ENCODE measurements at places on chromosomes 7 and 10.
A peak's percentile ranks its signal among the peaks of the same experiment; 100 is the strongest.

DNA sequence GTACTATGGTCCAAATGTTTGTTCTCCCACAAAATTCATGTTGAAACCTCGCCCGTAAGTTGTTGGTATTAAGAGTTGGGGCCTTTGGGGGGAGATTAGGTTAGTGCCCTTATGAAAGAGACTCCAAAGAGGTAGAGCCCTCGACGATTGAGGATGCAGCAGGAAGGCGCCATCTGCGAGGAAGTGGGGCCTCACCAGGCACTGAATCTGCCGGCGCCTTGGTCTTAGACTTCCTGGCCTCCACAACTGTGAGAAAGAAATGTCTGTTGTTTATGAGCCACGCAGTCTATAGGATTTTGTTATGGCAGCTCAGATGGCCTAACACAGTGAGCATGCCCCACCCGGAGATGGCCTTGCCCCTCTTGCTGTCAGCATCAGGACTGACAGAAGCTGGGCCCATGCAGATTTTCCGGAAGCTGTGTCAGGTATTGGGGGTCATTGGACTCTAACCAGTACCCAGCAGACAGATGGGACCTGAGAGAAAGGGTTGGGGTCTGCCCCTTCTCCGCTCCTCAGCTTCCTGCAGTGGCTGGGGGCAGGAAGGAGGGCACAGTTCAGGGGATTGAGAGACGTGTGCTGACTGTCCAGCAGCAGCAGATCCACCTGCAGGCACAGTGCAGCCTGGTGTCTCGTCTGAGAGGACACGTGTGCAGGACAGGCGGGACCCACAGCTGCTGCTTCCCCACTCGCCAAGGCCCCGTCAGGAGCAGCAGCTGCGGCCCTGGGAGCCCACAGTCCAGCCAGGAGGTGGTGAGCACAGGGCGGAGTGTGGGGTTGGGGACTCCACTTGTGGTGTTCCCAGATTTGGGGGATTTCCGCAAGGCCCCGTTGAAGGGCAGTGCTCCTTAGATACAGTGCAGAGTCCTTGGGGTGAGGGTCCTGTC, 47.8 kb downstream of the MGMT start:
- no peak for DNase-seq

DNA sequence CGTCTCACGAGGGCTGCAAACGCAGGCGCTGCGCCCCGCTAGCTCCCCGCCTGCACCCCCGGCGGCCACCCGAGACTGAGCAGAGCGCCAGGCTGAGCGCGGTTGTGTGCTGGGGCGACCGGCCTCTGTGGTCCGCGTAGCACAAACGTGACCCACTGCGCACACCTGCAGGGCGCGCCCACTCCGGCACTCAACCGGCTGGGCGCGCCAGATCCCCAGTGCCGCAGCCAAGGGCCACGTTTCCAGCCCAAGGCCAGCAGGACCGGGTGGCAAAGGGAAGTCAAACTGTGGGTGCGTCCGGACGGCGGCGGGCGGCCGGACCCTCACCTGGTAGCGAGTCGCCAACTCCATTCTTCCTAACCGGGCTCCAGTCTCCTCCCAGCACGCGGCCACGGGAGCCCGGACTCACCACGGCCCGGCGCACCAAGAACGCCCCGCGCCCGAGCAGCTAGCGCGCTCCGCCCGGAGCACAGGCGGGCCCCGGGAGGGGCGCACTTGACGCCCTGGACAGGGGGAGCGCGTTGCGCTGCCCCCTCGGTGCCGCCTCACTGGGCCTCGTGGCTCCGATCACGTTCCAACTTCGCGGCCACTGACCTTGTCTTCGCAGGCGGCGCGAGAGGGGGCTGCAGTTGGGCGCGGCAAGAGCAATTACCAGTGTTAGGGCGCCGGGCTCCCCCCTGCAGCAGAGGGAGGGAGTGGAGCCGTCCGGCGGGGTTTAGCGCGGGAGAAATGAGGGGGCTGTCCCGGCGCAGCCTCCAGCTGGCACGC, at the start of gene CDCA7L:
TSS of gene CDCA7L (minus strand) at position 446 of the 768 bp plus-strand sequence. CDS start at position 351, 95 bp downstream.
- DNase-seq, result peak; percentile 90

DNA sequence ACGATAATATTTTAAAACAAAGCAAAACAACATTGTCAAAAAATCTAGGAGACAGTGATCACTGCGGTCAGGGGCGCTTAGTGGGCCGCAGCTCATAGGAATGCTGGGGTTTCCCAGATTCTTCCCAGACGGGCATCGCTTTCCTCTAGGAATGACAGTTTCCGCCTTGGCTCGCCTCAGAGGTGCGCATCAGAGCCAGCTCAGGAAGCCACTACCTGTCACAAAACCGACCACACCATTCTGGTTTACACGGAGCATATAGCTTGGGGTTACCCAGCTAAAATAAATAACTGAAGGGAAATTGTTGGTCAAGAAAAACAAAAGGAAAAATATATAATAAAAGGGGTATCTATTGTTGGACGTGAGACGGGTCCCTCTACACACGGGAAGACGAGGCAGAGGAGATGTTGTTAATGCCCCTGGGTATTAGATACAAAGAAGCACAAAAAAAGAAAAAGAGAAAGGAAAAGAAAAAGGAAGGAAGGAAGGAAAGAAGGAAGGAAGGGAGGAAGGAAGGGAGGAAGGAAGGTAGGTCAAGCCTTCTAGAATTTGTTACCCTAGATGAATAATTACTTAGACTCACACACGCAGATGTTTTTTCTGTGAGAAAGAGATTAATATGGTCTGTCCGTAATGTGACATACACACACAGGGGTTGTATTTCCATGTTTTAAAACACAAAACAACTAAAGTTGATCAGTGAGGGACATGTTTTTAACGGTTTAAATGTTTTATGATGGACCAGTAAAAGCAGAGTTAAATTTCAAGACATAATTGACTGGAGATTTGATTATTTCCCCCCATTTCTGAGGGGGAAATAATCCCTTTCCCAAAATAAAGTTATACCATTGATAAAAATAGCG, 292.4 kb upstream of the NFE2L3 start:
- no peak for DNase-seq

DNA sequence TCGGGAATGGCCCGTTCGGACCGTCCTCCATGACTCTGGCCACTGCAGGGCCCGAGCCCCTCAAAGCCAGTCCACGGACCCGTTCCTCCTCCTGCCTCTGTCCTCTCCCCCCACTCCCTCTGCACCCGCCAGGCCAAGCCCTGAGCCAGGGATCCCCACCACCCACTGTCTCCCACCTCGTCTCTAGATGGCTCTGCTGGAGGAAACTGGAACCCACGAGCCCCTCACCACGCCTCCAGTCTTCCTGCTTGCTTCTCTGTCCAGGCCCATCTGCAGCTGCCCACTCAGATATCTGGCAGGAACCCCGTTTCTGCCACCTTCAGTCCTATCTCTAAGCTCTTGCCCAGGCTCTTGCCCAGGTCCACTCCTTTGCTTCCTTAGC, 24.3 kb downstream of the GRID2IP start:
- DNase-seq, result no peak

DNA sequence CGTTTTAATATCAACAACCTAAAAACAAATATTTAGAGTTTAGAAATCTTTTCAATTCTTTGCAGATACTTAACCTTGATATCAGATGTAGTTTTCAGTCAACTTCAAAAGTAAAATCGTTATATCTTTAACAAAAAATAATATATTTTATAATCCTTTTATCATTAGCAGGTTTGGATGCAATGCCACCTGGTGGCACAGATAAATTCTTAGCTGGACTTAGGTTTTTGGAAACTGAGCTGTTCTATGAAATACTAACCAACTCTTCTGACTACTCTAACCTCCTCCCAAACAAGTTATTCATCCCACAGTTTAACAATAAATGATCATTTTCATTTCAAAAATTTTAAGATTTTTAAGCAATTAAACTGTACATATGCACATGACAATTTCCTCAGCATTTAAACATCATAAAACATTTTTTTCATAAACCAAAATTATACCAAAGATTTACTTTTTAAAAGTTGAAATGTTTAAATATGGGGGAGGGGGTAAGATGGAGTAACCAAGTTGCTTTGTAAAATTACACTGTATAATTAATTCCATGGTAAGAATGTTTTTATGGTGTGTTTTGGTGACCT, 56.9 kb downstream of the HIBADH start:
- peak; percentile 54 for DNase-seq

- no peak for DNase-seq
Observed at GRCh38 chr7:101951757-101952156, 134.3 kb downstream of the CUX1 start.

- no peak for DNase-seq
Observed at GRCh38 chr7:123190109-123190831, 9.5 kb downstream of the SLC13A1 start.

DNA sequence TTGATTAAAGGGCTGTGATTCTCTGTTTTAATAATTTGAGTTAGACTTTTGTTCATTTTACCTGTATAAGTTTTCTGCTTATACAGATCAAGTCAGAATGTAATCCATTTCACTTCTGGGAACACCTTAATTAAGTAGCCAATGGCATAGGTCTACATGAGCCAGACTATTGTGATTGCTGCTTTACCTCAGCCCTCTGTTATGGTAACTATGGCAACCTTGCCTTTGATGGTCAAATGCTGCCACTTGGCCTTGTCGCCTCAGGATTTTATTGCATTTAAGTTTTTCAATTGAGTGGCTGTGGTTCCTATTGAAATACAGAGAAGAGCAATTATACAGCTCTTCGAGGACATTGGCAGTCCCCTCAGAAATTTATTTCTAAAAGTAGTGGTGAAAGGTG, 64.3 kb upstream of the TMEM106B start:
- peak; percentile 33 for DNase-seq

- DNase-seq, result no peak
Observed at GRCh38 chr10:89129911-89130310, 77.2 kb downstream of the CH25H start.

- no peak for DNase-seq
Observed at GRCh38 chr10:89134963-89135362, 72.2 kb downstream of the CH25H start.

DNA sequence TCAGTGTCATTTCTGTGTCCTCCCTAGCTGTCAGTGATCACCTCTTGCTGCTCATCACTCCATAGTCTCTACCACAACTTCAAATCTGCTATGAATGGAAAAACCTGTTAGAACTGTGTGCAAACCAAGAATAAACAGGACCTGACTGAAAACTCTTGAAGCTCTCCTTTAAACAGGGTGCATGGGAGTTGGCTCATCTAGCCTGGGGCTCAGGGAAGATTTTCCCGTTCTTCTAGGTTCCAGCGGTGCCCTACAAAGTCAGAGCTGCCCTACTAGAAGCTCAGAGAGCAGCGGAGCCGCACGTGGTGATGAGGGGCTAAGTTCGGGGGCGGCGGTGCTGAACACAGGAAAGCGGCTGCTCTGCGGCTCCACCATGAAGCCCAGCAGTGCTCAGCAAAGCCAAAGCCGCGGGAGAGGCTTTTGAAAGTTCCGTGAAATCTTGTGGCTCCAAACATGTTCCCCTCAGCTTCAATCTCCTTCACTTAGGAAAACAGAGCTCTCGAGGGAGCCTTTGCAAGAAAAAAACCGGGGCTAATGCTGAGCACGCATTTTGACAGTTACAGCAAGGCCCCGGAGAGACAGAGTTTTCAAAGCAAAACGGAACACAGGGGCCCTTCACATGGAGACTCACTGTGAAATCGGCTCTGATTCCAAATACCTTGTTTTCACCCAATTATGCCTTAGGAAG, 30.5 kb downstream of the RGS10 start:
- no peak for DNase-seq

GRCh38 chr10:119245272-119245671, 37.9 kb downstream of the GRK5 start:
- DNase-seq, result no peak

GRCh38 chr7:139119486-139119849, 9.9 kb upstream of the ZC3HAV1 start:
- no peak for DNase-seq

- no peak for DNase-seq
Observed at GRCh38 chr10:123689880-123690279, 23.7 kb downstream of the GPR26 start.

DNA sequence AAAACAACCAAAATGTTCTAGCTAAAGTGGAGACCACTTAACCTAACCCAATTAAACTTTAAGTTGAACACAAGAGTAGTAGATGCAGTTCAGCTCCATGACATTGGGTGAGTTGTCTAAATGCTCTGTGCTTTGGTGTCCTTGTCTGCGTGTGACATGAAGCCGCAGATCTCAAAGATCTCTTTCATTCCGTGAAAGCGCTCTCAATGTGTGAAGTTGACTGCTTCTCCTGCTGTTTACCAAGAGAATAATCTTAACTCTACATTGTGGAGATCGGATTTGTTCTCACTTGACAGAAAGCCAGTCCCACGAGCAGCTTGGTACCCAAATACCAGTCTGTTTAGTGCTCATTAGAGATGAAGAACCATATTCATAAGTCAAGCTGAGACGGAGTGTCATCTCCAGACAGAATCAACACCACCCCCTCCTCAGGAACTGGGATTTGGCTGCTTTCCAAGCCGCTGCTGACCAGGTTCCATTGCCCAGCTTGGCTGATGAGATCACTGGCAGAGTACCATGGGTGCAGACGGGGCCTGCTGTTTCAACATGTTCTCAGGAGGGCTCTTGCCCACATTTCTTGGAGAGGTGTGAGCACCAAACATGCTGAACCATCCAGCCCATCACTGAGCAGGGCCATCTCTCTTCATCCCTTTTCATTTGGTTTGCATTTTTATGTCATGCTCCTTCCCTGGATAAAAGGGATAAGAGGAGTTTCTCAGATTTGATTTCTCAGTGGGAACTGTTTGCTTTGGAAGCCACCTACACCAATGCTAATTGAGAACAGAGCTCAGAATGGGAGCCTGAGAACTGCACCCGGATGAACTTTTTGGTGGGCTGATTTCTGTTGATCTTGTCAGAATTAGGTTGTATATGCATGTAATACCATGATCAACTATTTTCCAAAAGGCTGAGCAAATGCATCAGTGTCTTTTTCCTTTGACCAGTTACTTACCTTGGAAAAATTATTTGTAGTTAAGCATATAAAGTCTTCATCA, 95.8 kb upstream of the AGBL3 start:
- DNase-seq, result no peak

- DNase-seq, result no peak
Observed at GRCh38 chr7:5780801-5781496, 514 bp downstream of the RNF216 start.

DNA sequence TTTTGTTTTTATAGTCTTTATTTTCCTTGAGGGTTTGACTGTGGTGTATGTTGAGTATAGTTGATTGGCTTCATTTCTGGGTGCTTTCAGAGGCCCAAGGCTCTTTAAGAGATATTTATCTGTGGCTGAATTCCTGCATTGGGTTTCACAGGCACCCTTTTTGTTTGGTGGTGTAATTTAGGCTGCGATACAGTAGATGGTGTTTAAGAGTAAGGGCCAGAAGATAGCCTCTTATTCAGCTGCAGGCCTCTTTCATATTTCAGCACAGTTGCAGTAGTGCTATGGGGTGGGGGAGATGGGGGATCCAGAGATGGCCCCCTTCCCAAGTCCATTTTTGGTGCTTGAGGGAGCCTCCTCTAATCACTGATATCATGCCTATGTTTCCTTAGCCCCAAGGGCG, 69.7 kb downstream of the MGAM2 start:
- DNase-seq, result no peak

- DNase-seq, result no peak
Observed at GRCh38 chr10:110058212-110058611, 50.4 kb downstream of the ADD3 start.

- no peak for DNase-seq
Observed at GRCh38 chr7:52838981-52839411, 196.4 kb upstream of the POM121L12 start.

Data from HAP-1 (cell line).